ENCODE measurements at places on chromosomes 2 and 18.

DNA sequence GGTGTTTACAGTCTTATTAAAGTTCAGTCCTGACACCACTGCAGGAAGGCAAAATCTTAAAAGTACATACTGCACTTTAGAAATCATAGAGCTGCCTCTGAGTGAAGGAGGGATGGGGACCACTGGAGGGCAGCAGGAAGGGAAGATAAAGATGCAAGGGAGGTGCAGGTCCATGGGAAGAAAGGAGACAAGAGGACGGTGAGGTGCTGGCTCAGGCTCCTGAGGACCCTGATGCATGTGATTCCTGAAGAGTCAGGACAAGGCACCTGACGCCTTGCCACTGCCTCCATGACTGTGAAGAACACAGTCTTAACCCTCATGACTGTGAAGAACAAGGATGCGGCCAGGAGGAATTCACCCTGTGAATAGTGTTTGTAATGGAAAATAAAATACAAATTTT is 116.2 kb upstream of the NPAS2 start:
- no peak for DNase-seq

DNA sequence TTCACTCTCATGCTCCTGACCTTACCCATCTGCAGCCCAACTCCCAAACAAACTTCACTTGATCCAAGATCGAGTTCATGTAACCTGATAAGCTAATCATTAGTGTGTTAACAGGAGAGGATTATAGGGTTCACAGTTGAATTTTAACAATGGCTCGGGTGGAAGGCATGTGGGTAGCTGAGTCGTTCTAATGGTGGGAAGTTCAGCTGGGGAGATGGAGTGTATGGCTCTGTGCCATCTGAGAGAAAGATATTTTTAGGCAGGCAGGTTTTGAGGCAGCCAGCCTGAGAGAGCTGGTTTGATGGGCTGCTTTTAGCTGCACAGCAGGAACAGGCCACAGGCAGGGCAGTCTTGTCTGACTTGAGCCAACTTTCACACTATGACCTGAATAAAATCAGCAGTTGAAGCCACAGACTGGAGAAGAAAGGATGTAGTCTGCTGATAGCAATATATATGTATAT is 17.7 kb upstream of the NFE2L2 start:
- DNase-seq = no peak

DNA sequence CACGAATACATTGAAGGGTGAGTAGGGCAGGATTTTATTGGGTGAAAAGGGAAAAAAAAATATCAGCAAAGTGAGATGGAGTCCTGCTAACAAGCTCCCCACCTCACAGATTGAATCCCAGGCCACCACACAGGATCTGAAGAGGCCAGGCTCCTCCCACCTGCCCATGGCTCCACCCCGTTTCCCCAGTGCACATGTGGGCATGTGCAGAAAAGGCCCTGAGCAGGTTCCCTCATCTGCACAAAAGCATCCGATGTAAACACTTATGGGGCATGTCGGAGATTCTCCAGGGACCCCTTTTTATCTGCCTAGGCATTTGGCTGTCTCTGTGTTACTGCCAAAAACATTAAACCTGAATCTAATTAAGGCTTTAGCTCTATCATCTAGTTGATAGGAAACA is 35.2 kb downstream of the SKA1 start:
- DNase-seq = no peak

DNA sequence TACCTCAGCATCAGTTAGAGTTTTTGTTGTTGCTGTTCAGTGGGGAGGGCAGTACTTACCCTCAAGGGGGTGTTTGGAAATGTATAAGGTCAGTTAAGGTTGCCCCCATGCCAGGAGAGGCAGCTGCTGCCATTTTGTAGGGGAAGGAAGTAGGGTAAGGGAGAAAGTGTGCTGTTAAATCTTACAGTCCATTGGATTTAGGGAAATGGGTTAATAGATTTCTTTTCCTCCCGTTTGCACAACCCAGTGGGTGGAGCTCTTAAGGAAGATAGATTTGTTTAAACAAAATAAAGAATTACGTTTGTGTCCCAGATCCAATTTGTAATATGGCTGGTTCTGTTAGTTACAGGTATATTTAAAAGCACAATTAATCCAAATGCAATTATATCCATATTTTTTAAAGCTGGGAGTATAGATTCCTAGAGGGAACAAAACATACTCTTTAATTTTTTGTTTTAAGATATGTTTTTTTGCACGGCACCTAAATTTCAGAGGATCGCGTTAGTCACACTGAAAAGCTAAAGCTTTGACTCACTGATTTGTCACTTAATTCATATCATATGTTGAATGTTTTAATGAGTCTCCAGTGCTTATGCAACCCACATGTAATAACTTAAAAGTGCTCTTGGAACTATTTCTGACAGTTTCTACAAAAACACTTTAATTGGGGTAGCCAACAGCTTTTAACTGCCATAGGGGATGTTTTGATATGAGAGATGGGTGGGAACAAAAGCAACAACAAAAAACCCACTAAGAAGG is 9.0 kb upstream of the CWC22 start:
- DNase-seq = no peak

- DNase-seq = no peak
Measured at GRCh38 chr2:6445156-6445555, 420.6 kb downstream of the CMPK2 start.

- no peak for DNase-seq
Measured at GRCh38 chr2:234289834-234290590, 206.9 kb downstream of the ARL4C start.

Data from NCI-H1694 (cell line).